ENCODE measurements at places on chromosomes 6 and 20. TPM values are rescaled to one million over a fixed set of nuclear protein-coding genes. Genes with fewer than 3 reads are reported as not detected.

The SLC22A23 gene
- 16.4 TPM for total RNA-seq

The RIMS4 gene
- not detected for total RNA-seq

The PDE7B gene
- 48.0 TPM for total RNA-seq

The KIAA1755 gene
- 0.07 TPM for total RNA-seq

The RSPH9 gene
- 0.40 TPM for total RNA-seq

The KIF25 gene
- total RNA-seq = not detected

The DCDC2 gene
- total RNA-seq = not detected

The PRDM13 gene
- not detected for total RNA-seq

Data from pulmonary artery endothelial cell (primary cell).